ENCODE measurements at places on chromosomes 5 and 9.

DNA sequence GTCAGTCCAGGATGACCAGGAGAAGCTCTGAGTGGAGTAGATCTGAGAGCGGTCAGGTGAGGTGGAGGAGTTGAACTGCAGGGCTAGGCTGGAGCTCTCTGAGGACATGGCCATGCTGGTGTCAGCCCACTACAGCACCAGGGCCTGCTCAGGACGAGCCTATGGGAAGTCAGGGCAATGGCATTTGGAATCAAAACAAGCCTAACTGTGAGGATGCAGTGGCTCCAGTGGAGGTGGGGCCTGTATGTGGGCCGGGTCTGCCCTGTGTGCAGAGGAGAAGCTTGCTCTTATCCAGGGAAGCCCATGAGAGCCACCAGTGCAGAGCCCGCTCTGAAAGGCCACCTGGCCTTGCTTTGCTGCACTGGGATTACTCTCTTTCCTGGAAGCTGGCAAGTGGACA is 11.1 kb downstream of the CXCL14 start:
- no peaks in the 10 kb centered on the region for H3K36me3 ChIP-seq
- no peak overlapping the region for H3K4me3 ChIP-seq
- no peaks in the 10 kb centered on the region for H3K27me3 ChIP-seq
- peaks cover 6% of the 10 kb centered on the region for H3K4me1 ChIP-seq

GRCh38 chr9:93267091-93267541 is 83.2 kb downstream of the WNK2 start:
- H3K4me1 ChIP-seq: peaks cover 8% of the 10 kb centered on the region
- no peak overlapping the region for H3K27ac ChIP-seq
- no peaks in the 10 kb centered on the region for H3K27me3 ChIP-seq
- peaks cover 3% of the 10 kb centered on the region for H3K36me3 ChIP-seq
- no peak for DNase-seq

DNA sequence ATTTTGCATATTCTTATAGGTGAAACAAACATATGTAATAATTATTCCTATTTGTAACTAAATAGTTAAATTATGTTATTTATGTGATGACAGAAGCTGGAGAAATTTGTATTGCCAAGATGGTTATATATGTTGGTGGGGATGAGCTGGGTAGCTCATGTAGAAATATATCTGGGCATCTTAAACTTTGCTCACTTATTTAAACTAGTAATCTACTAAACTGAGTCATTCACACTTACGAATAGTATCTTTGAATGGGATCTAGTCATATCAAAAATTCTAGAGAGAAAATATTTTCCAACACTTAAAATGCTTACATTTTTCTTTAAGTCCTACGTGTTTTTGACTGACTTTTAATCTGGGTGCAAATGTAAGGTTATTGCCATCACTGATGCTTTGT is 44.6 kb upstream of the EIF4EBP3 start:
- H3K36me3 ChIP-seq: peaks cover 35% of the 10 kb centered on the region
- H3K27me3 ChIP-seq: no peaks in the 10 kb centered on the region
- H3K4me1 ChIP-seq: no peaks in the 10 kb centered on the region
- no peak for DNase-seq

GRCh38 chr9:133127340-133127981 is 6.4 kb upstream of the RALGDS start:
- H3K4me3 ChIP-seq: no peak overlapping the region
- H3K36me3 ChIP-seq: no peaks in the 10 kb centered on the region
- H3K27me3 ChIP-seq: no peaks in the 10 kb centered on the region
- peak overlapping the region; percentile 65 for H3K27ac ChIP-seq

DNA sequence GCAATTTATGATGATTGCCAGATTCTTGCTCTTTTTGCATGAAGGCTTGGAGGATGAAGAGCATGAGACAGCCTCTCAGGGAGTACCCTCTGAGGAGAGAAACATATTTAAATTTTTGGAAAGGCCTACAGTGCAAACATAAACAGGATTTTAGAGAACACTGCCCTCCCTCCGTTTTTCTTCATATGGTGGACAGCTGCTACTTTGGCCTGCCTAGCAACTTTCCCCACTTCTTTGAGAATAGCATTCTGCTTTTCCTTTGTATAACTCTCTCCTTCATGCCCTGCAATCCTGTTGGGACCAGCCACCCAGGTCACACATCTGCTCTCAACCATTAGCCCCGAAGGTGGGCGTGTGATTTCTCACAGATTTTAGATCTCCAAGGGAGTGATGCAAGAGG is 20.5 kb upstream of the TXN start:
- no peak overlapping the region for H3K27ac ChIP-seq
- H3K36me3 ChIP-seq: no peaks in the 10 kb centered on the region
- H3K27me3 ChIP-seq: peaks cover 13% of the 10 kb centered on the region
- DNase-seq: no peak
- no peaks in the 10 kb centered on the region for H3K4me1 ChIP-seq

Measured in cardiac muscle cell (in vitro differentiated cells and primary cell).